Endodermal cell (in vitro differentiated cells): ENCODE measurements at places on chromosomes 13 and 19.

DNA sequence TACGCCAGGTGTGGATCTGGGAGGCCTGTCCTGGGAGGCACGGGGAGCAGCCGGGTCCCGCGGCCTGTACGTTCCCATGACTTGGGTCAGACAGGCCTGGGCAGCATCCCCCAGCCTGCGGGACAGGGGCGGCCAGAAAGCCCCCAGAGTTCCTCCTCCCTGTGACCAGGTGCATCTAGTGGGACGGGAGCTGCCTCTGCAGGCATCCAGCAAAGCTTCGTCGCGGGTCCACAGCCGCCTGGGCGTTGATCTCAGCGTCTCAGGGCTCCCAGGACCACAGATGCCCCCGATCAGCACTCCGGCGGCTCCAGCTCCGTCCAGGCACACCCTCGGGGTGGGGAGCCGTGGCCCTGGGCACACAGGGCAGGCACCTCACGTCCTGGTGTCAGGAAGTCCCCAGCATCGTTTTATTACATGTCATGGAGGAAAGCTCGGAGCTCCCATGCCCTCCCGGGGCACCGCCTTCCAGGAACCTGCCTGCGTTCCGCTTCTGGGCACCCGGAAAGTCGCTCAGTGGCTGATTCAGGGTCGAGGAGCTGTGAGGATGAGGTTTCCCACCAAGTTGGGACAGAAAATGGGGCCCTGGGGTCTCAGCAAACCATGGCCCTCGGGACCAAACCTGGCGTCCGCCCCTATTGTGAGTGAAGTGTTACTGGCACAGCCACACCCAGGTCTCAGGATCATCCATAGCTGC is 1.5 kb upstream of the GZMM start:
- peak; percentile 42 for DNase-seq

DNA sequence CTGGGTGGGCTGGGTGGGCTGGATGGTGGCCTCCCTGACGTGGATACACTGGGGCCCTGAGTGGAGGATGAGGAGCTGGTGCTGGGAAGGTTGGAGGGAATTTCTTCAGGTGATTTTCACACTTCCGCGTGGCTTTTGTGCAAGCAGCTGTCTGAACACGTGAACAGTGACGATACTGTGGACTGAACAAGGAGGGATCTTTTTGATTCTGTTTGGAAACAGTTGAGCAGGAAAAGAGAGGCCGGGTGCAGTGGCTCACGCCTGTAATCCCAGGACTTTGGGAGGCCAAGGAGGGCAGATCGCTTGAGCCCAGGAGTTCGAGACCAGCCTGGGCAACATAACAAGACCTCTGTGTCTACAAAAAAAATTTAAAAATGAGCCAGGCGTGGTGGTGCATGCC is 9.1 kb upstream of the GTF2F1 start:
- no peak for DNase-seq

DNA sequence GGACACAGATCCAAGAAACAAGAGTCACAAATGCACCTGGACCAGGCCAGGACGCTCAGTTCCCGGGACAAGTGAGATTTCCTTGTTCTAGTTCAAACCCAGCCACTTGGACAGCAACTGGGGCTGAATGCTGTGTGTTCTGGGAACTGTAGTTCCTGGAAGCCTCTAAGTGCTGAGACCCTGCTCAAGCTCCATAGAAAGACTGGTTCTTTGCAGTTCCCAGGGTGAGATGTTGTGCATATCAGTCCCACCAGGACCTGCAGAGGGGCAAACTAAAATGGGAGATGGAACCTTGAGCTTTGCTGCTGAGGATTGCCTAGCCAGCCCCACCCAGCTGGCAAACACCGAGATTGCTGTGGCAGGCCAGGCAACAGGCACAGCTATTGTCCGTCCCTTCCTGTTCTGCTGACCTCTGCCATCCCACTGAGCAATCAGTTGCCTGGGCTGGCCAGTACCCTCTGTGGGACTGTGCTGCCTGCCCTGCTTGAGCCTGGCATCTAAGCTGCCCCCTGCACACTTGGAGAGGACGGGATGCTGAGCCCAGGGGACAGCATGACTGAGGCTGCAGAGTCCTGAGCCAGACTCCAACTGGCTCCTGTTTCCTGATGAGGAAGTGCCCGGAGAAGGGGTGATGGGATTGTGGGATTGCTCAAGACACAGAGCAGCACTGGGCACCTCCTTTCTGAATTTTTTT is 1.4 kb upstream of the GIPC1 start:
- peak; percentile 67 for DNase-seq

- no peak for DNase-seq
Observed at GRCh38 chr19:11435833-11436313, 438 bp downstream of the PRKCSH start.

DNA sequence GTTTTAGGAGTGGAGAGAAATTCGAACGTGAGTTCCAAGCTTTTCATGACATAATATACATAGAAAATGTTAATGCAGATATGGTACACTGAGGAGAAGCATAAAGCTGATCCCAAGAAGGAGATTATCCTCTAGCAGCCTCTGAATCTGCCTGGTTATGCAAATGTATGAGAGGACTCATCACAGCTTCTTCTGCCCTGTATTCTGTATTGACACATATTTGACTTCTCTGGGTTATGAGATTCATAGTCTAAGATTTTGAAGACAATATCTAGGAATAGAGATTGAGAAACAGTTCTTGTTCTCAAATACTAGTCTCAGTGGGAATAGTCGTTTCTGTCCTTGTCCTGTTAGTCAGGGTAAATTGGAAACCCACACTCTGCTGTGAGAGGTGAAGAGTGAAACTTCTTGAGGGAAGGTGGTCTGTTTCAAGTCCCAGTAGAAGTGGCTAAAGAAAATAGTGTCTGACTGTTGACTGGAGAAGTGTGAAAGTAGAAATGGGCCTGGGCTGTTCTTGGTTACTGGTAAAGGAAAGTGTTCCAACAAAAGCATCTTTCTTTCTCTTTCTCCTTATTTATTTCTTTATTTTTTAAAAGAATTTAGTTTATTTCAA is 1356.6 kb downstream of the SLITRK5 start:
- DNase-seq, result no peak

GRCh38 chr19:41367848-41368301 is 3.9 kb upstream of the B9D2 start:
- no peak for DNase-seq

DNA sequence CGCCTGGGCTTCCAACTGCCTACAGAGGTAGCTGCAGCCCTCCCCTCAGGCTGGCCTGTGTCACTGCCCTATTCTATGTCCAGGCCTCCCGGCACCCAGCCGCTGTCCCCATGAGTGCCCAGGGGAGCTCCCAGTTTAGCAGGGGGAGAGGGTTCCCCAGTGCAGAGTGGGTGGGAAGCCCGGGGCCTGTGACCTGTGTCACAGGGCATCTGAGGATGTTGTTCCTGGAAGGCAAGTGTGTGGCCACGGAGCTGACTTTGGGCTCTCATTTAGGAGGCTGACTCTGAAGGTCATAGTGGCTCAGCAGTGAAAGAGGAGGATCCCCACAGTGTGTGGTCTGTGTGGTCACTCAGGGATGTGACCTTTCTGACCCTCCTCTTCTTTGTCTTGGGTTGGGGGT is 25.1 kb downstream of the PPP1R37 start:
- no peak for DNase-seq

DNA sequence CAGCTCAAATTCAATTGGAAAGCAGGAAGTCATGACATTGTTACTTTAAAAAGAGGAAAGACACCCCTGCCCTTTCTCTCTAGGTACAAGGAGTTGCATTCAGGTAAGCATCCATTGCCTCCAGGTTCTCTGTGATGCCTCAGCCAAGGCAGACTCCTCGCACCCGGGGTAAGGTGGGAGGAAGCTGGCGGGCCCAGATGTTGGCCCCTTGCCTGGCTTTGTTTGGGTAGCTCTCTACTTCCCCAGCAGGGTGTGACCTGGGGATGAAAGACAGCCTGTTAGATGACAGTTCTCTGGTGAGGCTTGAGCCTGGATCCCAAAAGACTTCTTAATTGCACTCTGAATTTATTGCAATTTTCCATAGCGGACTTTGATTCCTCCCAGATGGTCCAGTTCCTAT is 25.6 kb downstream of the SHISA2 start:
- DNase-seq, result no peak

DNA sequence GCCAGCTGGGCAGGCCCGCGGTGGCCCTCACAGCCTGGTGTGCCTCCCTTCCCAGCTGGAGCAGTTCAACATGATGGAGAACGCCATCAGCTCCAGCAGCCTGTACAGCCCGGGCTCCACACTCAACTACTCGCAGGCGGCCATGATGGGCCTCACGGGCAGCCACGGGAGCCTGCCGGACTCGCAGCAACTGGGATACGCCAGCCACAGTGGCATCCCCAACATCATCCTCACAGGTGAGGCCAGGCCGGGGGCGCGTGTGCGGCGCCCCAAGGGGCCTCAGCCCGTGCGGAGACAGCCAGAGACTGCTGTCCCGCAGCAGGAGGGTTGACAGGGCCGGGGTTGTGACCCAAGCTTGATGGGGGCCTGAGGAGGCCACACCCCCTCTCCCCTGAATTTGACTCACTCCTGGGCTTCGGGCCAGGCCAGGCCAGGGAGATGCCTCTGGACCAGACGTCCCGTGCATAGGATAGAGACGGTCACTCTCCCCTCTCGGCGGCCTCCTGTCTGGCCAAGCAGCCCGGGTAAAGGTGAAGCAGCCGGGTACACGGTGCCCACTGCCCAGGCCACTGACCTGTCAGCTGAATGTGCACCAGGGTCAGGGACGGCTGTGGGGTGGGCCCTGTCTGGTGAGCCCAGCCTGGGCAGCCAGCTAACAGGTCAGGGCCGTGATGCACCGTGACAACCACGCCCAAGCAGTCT is 15.4 kb downstream of the COMP start:
- DNase-seq, result no peak

DNA sequence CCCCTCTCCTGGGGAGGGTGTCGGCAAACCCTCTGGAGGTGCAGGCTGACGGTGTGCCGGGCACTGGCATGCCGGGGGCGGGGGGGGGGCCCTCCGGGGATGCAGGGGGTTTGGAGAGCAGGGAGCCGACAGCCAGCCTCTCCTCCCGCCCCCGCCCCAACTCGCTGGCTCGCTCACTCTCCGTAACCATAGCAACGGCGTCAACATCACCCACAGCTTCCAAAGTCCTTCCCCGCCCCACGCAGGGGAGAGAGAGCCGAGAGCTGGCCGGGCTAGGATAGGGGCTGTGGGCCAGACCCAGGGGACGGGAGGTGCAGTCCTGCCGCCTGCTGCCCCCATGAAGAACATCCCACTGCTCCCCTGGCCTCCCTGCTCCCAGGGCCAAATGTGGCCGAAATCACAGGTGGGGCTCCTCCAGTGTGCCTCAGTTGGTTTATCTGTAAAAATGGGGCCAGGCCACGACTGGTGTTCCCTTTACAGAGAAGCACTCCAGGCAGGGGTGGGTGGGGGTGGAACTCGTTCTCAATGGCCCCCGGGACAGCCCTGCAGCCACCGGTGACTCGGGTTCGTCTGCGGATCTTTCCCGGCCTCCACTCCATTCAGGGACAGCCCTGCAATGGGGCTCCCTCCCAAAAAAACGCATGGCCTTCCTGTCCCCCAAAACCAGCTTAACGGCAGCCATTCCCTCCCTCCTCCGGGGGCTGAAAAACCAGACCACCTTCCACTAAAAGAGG is 3.2 kb downstream of the KLF16 start:
- DNase-seq, result peak; percentile 79

DNA sequence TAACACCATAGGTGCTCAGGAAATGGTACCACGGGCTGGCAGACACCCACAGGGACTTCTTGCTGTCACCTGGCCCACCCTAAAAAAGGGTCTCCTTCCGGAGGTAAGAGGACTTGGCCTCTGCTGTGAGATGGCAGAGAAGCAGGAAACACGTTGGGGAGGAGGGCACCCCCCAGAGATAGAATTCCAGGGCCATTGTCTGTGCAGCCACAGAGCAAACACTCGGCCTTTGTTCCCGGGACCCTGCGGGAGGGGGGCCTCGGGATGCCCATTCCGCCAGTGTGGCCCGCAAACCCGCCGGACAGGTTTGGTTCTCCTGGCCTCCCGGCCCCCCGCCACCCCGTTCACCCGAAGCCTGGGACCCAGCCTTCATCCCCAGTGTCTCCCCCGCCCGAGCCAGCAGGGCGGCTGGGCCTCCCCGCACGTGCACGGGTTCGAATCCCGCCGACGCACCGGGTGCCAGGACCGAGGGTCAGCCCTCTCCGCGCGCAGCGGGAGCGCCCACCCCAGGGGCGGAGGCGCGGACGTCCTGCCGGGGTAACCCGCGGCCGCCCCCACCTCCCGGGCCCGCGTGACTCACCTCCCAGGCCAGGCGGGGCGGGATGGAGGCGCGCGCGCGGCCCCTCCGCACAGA is 714 bp downstream of the PLPP2 start:
- DNase-seq, result peak; percentile 97

DNA sequence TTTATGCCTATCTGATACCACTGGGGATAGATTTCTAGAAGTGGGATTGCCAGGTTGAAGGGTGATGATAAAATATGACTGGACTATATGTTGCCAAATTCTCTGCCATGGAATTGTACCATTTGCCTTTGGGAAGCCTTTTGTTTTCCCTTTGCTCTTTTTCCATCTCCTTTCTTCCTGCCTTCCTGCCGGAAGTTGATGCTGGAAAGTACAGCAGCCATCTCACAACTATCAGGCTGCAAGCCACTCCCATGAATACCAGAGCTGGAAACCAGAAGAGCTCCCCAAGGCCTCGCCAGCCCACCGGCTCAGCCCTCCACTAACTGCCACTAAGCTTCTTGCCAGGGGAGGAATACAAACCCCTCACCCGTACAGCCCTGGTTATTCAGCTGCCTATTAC is 29.7 kb downstream of the ZIC5 start:
- DNase-seq, result no peak

GRCh38 chr19:2333027-2333806 is 4.7 kb downstream of the SPPL2B start:
- DNase-seq, result no peak

DNA sequence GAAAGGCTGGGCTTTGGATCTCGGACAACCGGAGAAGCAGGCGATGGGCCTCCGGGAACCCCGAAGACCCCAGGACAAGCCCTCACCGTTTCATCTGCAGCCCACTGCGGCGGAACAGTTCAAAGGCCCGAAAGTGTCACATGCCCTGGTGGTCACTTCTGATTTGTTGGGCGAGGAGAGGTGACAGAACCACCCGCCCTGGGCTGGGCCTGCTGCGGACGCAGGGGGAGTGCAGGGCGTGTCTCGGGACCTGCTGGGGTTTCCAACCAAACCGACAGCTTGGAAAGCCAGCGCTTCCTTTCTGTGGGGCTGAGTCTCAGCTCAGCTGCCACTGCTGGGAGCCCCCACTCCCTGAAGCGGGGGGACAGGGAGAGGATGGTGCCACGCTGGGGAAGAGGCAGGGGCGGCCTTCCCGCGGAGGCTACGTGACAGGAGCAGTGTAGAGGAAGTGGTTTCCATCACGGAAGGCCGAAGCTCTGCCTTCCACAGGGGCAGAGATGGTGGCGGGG is 22.8 kb upstream of the ZBTB7A start:
- DNase-seq, result no peak

- DNase-seq, result no peak
Observed at GRCh38 chr13:53499576-53500133, 471.0 kb downstream of the OLFM4 start.
